ENCODE measurements at places on chromosomes 2 and 18.
A peak's percentile ranks its signal among the peaks of the same experiment; 100 is the strongest.

- DNase-seq: no peak
Observed at GRCh38 chr18:41693008-41693407, 262.0 kb upstream of the PIK3C3 start.

DNA sequence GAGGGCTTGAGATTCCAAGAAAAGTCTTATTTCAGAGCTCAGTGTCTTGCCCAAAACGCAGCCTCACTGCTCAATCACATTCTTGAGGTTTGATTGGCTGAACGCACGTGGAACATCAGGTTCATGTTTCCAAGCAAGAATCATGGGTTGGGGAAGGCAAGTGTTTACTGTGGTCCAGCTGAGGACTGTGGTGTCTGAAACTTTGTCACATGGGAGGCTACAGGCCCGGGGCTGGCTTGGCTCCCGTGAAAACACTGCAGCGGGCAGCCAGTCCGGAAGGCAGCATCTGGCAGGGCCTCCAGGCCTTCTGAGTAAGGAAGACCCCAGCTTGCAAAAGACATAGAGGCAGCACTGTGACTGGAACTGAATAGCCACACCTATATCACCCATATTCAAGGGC, 84.7 kb downstream of the POLR1A start:
- no peak for DNase-seq

DNA sequence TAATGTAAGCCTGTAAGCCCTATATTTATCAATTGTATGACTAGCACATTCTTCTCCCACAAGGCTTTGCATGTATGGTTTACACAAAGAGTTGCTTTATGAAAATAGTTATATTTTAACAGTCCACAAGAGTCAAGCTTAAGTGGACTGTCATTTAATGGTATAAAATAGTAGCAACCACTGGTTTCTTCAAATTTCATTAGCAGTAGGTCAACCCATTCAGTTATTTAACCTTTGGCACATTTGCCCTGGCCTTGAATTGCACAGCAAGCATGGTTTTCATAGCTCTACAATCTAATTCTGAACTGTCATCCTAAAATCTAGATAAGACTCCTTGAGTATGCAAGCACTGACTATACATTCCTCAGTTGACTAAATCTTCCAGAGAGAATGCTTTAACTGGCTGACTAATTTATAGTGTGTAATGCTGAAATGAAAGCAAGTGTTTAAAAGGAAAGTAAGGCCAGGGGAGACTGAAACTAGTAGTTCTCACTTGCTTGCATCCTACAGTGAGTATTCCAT, 1.8 kb downstream of the DPP4 start:
- no peak for DNase-seq

DNA sequence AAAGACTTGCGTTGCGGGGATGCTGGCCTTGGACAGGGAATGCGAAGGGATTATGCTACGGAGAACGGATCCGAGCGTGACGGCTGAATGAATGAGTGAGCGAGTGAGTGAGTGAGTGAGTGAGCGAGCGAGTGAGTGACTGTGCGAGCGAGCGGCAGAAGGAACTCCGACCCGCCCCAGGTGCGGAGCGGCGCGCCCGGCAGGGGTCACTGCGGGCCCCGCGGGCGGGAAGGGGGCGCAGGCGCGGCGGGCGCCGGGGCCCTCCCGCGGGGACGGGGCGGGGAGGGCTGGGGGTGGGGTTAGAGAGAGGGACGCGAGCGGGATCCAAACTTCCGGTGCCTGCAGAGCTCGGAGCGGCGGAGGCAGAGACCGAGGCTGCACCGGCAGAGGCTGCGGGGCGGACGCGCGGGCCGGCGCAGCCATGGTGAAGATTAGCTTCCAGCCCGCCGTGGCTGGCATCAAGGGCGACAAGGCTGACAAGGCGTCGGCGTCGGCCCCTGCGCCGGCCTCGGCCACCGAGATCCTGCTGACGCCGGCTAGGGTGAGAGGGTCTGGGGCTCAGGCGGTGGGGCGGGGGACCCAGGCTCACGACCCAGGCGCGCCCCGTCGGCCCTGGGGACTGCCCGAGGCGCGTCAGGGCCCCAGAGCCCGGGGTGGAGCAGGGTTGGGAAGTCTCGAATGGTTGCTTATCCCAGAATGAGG, at the start of gene ITM2C:
Gene ITM2C, plus strand, starts transcription at position 338 of the 702 bp plus-strand sequence. Its CDS starts 84 bp downstream, at position 422.
- DNase-seq: peak; percentile 54

DNA sequence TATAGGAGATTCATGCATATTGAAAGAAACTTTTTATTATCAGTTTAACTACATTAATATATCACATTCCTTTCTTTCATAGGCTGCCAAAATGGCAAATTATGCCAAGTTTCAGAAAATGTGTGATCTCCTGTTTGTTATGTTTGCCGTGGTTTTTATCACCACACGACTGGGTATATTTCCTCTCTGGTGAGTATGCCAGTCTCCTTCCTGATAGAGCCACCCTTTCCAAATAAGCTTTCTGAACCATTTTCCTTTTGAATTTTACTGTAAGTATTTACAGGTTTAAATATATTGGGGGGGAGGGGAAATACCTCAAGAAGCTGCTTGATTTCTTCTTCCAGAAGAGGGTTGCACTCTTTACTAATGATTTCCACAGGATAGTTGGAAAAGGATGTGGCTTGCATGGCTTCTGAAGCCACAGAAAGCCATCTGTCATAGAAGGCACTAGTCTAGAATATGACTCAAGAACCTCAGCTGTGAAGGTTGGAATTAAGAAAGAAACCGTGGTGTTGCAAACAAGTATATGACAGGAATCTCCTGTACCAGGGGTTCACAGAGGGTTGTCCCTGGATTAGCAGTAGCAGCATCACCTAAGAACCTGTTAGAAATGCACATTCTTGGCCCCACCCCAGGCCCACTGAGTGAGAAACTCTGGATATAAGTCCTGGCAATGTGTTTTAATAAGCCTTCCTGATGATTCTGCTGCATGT, 84.5 kb upstream of the NOSTRIN start:
- DNase-seq: no peak

- no peak for DNase-seq
Observed at GRCh38 chr2:132730611-132731010, 60.6 kb upstream of the LYPD1 start.

DNA sequence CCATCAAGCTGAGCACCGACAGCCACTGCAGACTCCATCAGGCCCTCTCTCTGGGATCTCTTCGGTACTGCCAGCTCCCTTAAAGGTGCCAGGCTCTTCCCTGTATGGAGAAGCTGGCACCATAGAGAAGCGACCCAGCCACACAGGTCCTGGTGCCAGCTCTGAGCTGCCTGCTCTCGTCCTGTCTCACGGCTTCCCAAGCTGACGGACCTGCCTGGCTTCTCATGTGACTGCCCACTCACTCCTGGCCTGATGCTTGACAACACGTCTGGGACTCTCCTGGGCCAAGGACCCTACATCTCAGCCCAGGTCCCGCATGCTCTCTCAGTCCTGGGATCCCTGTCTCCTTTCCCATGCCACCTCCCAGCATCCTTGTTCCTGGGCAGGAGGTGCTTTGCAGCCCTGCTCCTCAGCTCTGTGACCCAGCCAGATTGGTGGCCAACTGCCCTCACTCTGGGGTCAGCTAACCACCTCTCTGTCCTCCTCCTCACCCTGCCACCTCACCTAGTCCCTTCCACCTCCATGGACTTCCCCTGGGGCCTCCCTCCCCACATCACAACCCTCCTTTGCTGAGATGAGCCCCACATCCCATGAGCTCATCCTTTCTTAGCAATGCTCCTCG, 12.5 kb upstream of the ATOH8 start:
- DNase-seq: no peak

GRCh38 chr2:241802421-241803318, 6.3 kb upstream of the NEU4 start:
- no peak for DNase-seq

DNA sequence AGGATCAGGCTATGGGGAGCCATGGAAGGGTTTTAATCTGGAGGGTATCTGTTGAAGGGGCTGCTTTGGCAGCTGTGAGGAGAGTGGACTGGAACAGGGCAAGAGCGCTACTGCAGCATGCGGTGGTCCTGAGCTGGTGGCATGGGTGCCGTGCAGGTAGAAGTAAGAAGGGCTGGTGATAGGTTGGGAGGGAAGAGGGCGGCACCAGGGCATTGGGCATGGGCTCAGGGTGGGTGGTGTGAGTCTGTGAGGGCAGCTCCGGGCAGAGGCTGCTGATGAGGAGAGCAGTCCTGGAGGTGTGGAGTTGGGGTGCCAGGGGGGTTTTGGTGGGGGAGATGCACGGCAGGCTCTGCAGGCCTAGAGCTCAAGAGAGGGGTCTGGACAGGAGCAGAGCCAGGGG, 2.1 kb downstream of the ACTG2 start:
- DNase-seq: no peak

DNA sequence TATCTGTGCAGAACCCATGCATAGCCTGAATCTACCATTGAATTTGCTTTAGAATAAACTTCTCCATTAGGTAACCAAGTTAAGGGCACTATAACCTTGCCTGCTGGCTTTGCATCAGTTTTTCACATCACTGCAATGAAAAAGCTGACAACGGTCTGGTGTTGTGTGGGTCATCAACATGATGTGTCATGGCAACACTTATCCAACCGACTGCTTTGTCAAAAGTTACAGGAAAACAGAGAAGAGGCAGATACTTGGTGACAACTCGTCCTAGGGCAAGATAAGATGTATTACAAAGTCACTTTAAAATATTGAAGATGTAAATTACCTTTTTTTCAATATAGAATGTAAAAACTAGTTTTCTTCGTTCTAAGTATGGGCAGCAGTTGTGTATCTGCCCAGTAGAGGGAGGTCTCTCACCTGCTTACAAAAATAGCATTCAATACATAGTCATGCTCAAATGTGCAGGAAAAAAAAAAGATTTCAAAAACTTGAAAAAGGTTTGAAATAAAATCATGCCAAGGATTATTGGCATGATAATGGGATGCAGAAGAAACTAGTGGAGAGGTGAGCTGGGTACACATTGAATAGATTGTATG, 96.3 kb downstream of the EVA1A start:
- DNase-seq: peak; percentile 25

DNA sequence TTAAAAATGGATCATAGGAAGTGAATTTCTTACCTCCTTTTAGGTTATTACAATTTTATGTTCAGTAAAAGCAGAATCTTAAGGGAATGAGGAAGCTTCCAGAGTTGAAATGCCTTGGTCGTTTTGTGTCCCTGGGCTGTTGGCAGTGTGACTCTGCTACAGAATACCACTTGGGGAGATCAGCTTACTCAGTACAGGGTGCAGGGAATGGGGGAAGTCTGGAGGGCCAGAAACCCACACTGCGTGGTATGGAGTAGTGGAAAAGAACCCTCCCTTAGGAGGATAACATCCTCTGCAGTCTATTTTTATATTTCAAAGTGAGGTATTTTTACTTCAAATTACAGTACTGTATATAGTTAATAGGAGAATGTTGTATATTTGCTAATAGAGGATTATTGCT, 51.1 kb downstream of the R3HDM1 start:
- DNase-seq: no peak

DNA sequence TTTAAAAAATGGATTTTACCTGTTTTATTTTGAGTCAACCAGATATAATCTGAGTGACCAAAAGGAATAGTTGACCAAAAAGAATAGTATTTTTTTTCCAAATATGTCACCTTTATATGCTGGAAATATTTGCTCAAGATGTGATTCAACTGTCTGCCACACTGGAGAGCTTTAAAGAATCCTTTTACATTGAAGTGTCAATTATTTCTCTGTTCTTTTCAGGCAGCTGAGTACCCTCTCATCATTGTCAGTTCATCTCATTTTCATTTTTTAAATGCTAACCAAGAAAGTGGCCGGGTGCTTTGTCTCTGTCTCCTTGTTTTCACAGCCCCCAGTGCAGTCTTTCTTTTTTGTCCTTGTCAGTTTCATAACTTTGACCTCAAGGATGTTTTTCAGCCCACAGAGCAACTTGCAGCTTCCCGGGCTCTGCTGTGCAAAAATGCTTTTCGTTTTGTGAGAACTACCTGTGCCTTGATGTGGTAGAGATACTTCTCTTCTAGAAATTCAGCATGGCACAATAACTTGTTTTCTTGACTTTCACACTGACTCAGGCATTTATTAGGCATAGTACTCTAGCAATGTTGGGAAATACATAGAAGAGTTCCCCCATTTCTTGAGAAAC, 23.4 kb upstream of the CERS6 start:
- DNase-seq: no peak
